ENCODE measurements at places on chromosomes 7 and 10. TPM values are rescaled to one million over a fixed set of nuclear protein-coding genes. Genes with fewer than 3 reads are reported as not detected.

- H3K27me3 ChIP-seq: no peaks in the 10 kb centered on the region
- peaks cover 93% of the 10 kb centered on the region for H3K36me3 ChIP-seq
- DNase-seq: no peak
- H3K4me1 ChIP-seq: peaks cover 8% of the 10 kb centered on the region
These were observed 10.1 kb downstream of the CALHM2 start for GRCh38 chr10:103442031-103442461.

GRCh38 chr7:142854372-142855113 lies at the start of gene EPHB6:
TSS of gene EPHB6 (plus strand) at chr7:142855076. CDS start at chr7:142863228, 8,152 bp downstream.
- peaks cover 30% of the 10 kb centered on the region for H3K4me1 ChIP-seq
- H3K27me3 ChIP-seq: no peaks in the 10 kb centered on the region
- H3K27ac ChIP-seq: peak within 1 kb of the TSS; percentile 41
- peak; percentile 68 for DNase-seq

DNA sequence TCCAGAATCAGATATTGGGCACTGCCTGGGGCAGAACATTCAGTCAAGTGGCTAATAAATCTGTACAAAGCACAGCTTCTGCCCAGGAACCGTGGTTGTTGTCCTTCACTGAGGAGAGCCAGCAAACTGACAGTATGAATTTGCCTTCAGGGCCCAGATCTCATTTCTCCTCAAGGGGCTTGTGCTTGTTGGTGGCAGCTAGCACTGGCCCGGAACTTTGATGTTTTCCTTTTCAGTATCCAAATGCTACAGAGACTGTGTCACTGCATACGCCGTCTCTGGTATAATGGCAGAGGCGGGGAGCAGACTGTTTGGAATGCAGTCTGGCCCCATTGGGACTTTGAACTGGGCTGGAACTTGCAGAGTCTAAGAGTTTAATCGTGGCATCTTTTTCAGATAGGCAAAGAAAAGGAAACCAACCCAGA lies 30.4 kb upstream of the ADD3 start:
- no peaks in the 10 kb centered on the region for H3K36me3 ChIP-seq
- H3K4me3 ChIP-seq: no peak overlapping the region
- H3K27me3 ChIP-seq: no peaks in the 10 kb centered on the region
- no peak overlapping the region for H3K27ac ChIP-seq

DNA sequence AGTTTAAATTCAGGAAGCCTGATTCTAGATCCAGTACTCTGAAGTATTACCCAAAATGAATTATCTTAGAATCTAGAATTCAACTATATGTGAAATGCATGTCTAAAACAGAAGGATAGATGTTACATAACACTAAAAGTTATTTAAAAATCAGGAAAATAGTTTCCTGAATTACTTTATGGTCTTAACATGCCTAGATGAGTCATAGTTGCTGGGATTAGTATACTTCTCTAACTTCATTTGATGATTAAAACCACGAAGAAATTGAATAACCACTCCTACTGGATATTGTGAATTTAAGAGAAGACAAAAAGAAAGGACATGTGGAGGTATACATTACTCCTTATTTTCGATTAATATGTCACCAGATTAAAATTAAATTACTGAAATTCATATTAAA lies 65.5 kb downstream of the ATAD1 start:
- H3K4me3 ChIP-seq: no peak overlapping the region
- peaks cover 35% of the 10 kb centered on the region for H3K36me3 ChIP-seq
- no peak for DNase-seq

DNA sequence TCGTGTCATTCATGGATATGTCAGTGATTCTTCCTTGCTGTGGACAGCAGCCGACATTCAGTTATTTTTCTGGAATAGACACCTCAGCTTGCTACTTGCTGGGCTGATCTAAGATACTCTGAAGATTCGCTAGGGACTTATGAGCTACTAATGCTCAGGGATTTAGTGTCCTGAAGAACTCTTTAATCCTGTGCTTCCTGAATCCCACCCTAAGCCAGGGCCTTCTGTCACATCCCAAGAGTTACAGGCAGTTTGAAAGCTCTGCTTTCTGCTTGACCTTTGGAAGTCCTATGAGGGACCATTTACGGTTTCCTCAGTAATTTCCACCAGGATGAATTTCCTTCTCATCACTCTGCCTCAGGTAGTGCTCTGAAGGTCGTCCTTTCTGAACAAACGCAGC lies at the start of gene PDE6C:
Gene PDE6C, plus strand, starts transcription at position 227 of the 400 bp plus-strand sequence. CDS start 189 bp downstream, outside the sequence.
- peaks cover 5% of the 10 kb centered on the region for H3K27me3 ChIP-seq
- DNase-seq: no peak
- H3K4me3 ChIP-seq: no peak within 1 kb of the TSS
- H3K27ac ChIP-seq: no peak within 1 kb of the TSS
- no peaks in the 10 kb centered on the region for H3K36me3 ChIP-seq

DNA sequence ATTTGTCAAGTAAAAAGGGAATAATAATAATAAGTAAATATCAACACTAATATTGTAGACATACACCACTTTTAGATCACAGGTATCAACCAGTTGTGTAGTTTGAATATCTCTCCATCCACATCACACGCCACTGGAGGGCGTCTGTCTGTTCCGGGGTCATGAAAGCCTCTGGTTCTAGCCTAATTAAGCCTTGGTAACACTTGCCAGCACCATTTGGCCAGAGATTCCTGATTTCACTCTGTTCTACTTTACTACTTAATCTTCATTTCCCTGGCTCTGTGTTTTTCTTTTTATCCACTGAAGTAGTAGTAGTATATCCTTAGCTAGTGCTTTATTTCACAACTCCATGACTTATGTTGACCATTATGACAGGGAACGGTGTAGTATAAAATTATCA lies 285.6 kb upstream of the POM121L12 start:
- no peaks in the 10 kb centered on the region for H3K4me1 ChIP-seq
- H3K27ac ChIP-seq: no peak overlapping the region
- DNase-seq: no peak
- no peaks in the 10 kb centered on the region for H3K27me3 ChIP-seq
- H3K36me3 ChIP-seq: no peaks in the 10 kb centered on the region

DNA sequence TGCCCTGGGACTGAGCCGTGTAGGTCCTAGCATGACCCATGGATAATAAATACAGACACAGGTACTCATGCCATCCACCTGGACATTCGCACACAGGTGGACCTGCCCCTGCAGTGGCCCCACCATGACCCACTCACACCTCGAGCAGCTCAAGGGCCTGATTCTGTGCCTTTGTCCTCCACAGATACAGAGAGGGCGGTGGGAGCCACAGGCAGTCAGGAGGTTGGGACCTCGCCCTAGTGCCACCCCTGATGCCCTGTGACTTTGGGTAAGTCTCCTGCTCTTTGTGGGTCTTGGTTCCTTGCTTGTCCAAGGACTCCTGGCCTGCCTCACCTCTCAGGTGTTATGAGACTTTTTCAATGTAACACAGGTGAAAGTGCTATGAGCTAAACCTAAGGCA lies 42.9 kb downstream of the C10orf120 start:
- no peak overlapping the region for H3K27ac ChIP-seq
- H3K27me3 ChIP-seq: peaks cover 3% of the 10 kb centered on the region
- no peak overlapping the region for H3K4me3 ChIP-seq
- no peaks in the 10 kb centered on the region for H3K36me3 ChIP-seq

GRCh38 chr7:114345494-114345893 lies 69.1 kb upstream of the FOXP2 start:
- H3K4me1 ChIP-seq: no peaks in the 10 kb centered on the region
- H3K27ac ChIP-seq: no peak overlapping the region
- no peak overlapping the region for H3K4me3 ChIP-seq
- H3K36me3 ChIP-seq: no peaks in the 10 kb centered on the region

- DNase-seq: no peak
- H3K27ac ChIP-seq: no peak overlapping the region
- no peak overlapping the region for H3K4me3 ChIP-seq
- H3K36me3 ChIP-seq: peaks cover 28% of the 10 kb centered on the region
These were observed 2.0 kb downstream of the GARS1 start for GRCh38 chr7:30596721-30597120.

- H3K36me3 ChIP-seq: no peaks in the 10 kb centered on the region
- no peaks in the 10 kb centered on the region for H3K4me1 ChIP-seq
These were observed 239.0 kb downstream of the REEP3 start for GRCh38 chr10:63760034-63760707.

DNA sequence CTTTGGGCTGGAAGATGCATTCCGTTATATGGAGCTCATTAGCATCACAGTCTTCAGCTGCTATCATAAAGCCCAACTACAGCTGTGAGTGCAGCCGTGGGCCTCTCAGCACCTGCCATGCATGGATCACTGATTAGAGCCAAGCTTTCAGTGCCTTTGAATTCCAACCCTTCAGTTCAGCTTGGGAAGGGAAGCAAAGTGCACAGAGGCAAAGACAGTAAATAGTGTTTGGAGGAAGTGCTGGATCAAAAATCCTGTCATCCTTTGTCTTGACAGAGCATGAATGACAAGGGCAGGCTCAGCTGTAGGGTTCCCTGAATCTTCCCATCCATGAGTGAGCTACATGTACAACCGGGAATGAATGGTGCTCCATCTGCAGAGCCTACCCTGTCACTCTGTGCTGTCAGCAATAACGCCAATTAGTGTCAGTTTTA lies 153.7 kb downstream of the DNAJB9 start:
- DNase-seq: no peak
- H3K4me3 ChIP-seq: no peak overlapping the region
- no peaks in the 10 kb centered on the region for H3K4me1 ChIP-seq
- no peak overlapping the region for H3K27ac ChIP-seq
- H3K36me3 ChIP-seq: no peaks in the 10 kb centered on the region

DNA sequence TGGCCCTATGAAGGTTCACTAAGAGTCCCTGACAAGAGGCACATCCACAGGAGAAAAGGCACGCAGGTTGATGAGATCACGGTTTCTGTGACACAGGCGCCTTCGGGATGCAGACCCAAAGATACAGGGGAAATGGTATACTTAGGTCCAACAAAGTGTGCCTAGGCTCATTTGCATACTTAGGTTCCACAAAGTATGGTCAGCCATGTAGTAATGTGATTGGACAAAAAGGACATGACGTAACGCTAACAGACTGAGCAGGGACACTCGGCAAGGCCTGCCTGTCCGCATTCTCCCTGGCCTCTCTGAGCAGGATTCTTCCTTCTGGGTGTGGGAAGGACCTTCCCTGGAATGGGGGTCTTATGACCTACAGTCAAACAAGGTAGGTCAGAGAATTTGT lies 190.6 kb downstream of the CELF2 start:
- peaks cover 80% of the 10 kb centered on the region for H3K36me3 ChIP-seq
- no peaks in the 10 kb centered on the region for H3K27me3 ChIP-seq
- no peak overlapping the region for H3K4me3 ChIP-seq
- peaks cover 88% of the 10 kb centered on the region for H3K4me1 ChIP-seq
- DNase-seq: no peak

GRCh38 chr10:110836706-110837105 lies 35.0 kb upstream of the PDCD4 start:
- peaks cover 54% of the 10 kb centered on the region for H3K4me1 ChIP-seq
- H3K4me3 ChIP-seq: no peak overlapping the region
- no peaks in the 10 kb centered on the region for H3K36me3 ChIP-seq
- no peak overlapping the region for H3K27ac ChIP-seq
- H3K27me3 ChIP-seq: no peaks in the 10 kb centered on the region

- H3K36me3 ChIP-seq: no peaks in the 10 kb centered on the region
- no peak overlapping the region for H3K27ac ChIP-seq
- H3K4me3 ChIP-seq: no peak overlapping the region
- H3K27me3 ChIP-seq: no peaks in the 10 kb centered on the region
- DNase-seq: no peak
These were observed 291.5 kb upstream of the ZNF32 start for GRCh38 chr10:43939939-43940820.

DNA sequence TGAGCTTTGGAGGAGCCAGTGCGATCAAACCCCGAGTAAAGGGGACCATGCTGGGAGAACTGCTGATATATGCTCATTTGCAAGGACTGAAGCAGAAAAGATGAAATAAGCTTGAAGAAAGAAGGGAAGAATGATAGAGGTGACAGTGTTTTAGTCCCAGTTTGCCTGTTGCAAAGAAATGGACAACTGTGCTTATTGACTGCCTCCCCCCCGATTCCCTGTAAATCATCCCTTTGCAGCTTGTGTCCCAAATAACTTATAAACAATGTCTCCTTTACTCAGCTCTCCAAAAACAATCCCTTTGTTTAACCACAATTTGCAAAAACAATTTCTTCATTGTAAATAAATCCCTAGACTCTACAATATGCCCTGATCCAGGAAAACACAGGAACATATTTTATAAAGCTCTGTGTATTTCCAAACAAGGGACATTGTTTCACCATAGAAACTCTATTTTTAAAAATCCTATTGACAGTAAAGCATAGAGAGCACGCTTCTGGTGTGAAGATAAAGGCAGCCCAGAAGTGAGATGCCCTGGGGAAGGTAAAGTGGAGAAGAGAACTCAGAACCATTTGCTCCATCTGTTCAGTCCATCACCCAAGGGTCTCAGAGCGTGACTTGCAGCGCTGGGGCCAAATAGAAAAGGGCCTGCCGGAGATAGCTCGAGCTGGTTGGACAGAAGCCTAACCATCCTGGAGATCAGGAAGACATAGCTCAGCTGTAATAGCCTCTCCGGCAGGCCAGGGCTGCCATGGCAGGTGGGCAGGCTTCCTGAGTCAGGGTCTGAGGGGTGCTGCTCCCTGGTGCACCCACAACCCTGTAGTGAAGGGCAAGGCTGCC lies 280.5 kb downstream of the WDR11 start:
- no peaks in the 10 kb centered on the region for H3K27me3 ChIP-seq
- H3K36me3 ChIP-seq: no peaks in the 10 kb centered on the region
- H3K4me1 ChIP-seq: no peaks in the 10 kb centered on the region
- no peak overlapping the region for H3K27ac ChIP-seq
- H3K4me3 ChIP-seq: no peak overlapping the region
- DNase-seq: no peak

DNA sequence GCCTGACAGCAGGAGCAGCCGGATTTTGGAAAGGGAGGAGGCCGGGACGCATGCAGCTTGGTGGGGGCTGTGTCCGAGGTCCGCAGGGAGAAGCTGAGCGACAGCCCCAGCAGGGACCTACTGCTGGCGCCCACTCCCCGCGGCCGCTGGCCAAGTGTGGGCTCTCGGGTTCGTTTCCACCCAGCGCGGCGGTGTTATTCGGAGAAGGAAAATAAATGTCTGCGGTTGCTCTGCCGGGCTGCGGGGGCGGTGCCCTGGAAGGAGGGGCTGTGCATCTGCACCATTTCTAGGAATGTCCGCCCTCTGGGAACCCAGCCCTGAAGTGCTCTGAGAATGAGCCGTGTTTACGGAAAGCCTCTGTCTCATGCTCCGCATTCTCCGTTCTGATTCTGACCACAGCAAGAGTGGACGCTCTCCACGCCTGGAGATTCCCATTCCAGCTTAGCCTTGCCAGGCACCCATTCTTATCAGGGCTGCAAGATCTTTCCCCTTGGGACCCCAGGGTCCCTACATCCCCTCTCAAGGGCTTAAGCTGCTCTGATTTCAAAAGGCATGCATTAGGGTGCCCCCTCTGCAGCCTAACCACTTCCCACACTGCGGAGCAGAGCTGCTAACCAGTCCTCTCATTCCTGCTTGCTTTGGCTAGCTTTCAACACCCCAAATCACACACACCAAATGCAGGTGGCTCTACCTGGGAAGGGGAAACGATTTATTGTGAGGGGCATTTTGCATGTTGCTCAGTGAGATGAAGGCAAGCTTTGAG lies 256.6 kb upstream of the GLI3 start:
- no peaks in the 10 kb centered on the region for H3K36me3 ChIP-seq
- no peak overlapping the region for H3K27ac ChIP-seq
- no peak overlapping the region for H3K4me3 ChIP-seq
- no peak for DNase-seq

The C1GALT1 gene
- 51.9 TPM for total RNA-seq

The CRTAC1 gene
- total RNA-seq: not detected

The NME8 gene
- not detected for total RNA-seq

The CDK13 gene
- 135 TPM for total RNA-seq

The DOCK4 gene
- total RNA-seq: 0.31 TPM

The DPP6 gene
- not detected for total RNA-seq

The OR2A5 gene
- total RNA-seq: not detected

The PILRA gene
- total RNA-seq: 4.6 TPM

The NKX1-2 gene
- not detected for total RNA-seq

The RASSF4 gene
- total RNA-seq: 1.4 TPM

The BMI1 gene
- total RNA-seq: 65.4 TPM

The SFRP5 gene
- total RNA-seq: not detected
